ENCODE measurements at places on chromosomes 7 and 10.

DNA sequence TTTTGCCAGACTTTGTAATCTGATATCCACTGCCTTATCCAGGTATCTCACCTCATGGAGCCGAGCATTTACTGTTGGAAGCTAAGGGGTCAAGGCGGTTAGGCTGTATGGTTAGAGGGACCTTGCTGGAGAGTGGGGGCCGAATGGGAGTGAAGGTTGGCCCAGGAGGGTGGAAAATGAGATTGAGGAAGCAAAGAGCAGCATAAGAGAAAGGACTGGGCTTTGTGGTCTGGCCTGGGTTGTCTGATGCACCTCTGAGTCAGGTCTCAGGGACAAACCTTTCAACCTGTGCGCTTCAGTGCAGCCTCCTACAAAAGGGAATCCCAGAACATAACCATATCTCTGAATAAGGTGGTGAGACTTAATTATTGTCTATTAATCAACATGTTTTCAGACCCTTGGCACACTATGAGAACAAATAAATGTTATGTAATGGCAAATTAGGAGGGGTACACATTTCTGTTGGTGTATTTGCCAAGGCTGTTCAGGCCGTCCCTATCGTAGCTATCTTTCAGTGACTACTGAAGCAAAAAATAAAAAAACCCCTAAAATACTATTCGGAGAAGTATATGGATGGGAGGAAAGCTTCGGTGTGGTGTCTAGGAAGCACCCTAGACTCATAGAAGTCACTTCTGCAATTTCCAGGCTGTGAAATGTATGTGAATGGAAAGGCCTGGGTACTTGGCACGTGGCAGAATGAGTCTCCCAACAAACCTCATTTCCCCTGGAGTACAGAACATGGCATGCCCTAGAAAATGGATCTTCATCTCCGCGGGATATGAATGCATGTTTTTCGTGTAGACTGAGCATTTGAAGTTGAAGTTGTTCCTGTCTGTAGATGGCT, 4.3 kb downstream of the CAMK1D start:
- DNase-seq = no peak

- DNase-seq = no peak
Measured at GRCh38 chr10:48659790-48660189, 24.9 kb upstream of the WDFY4 start.

DNA sequence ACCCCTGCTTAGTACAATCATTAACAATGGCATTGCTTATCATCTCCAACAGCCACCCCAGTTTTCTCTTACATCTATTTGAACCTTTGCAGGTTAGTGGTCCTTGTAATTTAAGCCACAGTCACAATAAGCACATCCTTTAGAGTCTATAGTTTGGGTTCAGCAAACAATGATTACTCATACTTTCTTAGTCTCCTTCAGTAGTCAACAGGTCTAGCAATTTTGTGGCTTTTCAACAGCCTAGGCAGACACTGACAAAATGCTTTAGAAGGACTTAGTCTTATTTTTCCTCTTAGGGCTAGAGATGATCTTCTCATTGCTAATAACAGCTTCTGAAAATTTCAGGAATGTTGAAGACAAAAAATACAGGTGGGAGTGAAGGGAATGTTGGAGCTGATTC, 32.3 kb upstream of the FAM204A start:
- no peak for DNase-seq

DNA sequence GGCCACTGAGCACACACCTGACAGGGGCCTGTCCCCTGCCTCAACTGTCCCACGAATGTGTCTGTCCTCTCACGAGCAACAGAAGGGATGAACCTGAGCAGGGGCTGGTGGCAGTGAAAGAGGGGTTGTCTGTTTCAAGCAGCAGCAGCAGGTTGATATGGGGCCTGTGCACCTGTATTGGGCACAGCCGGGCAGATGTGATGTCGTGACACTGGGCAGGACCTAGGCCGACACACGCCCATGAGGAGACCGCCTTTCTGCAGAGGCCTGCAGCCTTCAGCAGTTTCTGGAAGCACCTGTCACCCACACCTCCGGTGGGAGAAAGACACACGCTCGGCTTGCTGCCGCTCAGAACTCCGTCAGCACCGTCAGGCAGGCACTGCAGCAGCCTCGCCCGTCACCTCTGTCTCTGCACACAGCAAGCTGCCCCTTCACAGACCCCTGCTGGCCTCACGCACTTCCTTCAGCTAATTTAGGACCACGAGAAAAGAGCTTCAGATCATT, 48.5 kb downstream of the AMZ1 start:
- DNase-seq = no peak

DNA sequence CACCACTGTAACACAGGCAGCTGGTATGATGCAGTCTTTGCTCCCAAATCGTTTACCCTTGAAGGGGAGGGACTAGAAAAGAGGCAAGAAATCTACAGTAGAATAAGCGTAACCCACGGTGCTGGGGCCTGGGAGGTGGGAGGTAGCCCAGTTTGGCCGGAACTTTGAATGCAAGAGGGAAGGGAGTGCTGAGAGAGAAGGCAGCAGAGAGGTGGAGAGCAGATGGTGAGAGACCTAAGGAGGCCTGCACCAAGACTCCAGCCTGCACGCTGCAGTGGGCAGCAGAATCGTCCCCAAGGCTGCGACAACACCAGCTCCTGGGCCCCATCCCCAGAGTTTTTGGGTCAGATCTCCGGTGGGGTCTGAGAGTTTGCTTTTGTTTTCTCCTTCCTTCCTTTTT, 547.5 kb downstream of the GALNT17 start:
- DNase-seq = no peak

GRCh38 chr10:14553448-14553847, 221.2 kb downstream of the FAM107B start:
- DNase-seq = no peak

GRCh38 chr7:55343002-55343781, 21.9 kb upstream of the LANCL2 start:
- DNase-seq = no peak

- no peak for DNase-seq
Measured at GRCh38 chr10:359762-360161, 224.5 kb downstream of the ZMYND11 start.

DNA sequence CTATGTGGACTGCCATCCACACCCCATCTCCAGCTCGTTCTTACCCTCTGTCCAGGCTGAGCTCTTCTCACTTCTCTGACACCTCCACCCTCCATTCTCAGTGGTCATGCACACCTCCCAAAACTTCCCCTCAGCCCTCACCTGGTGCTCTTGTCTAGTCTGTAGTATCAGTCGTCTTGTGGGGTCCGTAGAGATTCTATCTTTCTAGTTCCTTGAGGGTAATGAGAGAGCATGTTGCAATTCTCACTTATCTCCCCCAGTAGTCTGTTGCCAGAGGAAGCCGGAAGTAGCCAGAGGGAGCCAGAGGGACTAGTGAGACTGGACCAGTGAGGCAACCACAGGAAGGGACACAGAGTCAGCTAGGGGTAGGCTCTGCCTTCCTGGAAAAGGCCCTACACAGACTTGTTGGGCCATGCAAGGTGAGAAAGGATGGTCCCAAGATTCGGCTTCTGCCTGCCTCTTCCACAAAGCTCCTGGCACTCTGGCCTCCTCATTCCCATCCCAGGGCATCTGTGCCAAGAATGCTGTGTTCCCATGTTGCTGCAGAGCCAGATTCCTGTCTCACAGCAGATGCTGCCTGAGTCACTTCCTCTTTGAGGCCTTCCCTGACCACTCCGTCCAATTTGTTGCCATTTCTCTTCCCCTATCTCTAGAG, 50.6 kb upstream of the DUSP5 start:
- no peak for DNase-seq

- no peak for DNase-seq
Measured at GRCh38 chr7:552868-553635, 33.4 kb upstream of the PDGFA start.

GRCh38 chr10:103333934-103334520, 16.9 kb downstream of the PCGF6 start:
- DNase-seq = no peak

DNA sequence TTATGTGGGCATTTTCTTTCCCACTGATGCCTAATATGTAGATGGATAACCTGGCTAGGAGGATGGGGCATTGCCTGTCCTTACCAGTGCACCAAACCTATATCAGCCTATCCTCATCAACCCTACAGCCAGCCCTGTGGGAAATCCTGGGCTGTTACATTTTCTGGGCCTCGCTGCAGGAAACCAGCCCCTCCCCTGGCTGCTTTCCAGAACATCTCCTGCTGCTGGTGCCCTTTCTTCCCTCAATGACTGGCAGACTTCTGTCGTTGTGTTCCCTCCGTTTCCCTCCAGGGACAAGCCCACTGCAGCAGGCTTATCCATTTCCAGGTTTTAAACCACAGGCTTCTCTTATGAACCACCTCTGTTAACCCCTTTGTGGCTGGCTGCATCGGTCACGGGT, 486.1 kb upstream of the COBL start:
- no peak for DNase-seq

DNA sequence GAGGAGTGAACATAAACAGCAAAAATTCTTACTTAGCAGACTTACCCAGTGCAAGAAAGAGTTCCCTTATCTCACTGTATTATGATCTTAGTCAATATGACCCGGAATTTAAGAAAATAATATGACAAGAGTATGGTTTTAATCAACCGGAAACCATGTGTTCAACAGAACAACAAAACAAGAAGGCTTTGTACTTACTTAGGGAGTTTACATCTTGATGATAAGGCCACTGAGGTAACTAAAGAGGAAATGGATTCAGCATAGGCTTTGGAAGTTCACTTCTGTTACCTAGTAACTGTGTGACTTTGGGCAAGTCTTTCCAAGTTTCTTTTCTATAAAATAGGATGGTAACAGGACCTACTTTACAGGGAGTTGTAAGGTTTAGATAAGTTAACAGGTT, 7.4 kb upstream of the FAS start:
- no peak for DNase-seq

- no peak for DNase-seq
Measured at GRCh38 chr10:48476279-48476982, 128.4 kb downstream of the ARHGAP22 start.

GRCh38 chr10:86732771-86733170, 23.6 kb upstream of the BMPR1A start:
- no peak for DNase-seq

DNA sequence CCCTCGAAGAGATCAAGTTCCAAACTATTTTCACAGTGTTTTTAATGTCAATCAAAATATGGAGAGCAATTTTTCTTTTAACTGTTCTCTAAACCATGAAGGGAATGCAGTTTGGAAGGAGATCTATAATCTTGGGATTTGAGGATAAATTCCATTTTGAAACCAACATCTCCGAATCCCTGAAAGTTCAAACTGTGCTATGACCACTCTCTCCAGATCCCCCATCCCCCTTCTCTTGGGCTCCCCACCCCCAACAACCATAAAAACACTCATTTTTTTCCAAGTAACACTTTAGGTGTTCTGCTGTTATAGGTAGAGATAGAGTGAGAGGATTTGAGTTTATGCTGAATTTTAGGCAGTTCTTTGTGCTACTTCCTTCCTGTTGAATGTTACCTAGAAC, 1.7 kb downstream of the CALD1 start:
- DNase-seq = no peak

DNA sequence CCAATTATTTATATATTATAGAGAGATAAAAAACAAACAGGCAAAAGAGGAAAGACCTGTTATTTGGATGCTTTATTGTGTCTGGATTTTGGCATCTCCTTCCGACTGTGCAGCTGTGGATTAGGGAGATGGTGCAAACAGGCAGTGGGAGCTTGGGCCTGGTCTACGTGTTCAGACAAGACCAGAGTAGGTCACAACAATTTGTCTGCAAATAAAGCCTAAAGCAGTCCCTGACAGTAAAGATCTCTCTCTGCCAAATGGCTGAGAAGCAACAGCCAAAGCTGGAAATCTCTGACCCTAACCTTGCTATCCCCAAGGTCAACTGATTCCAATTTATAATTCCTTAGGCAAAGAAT, 82.0 kb downstream of the ABLIM1 start:
- no peak for DNase-seq

DNA sequence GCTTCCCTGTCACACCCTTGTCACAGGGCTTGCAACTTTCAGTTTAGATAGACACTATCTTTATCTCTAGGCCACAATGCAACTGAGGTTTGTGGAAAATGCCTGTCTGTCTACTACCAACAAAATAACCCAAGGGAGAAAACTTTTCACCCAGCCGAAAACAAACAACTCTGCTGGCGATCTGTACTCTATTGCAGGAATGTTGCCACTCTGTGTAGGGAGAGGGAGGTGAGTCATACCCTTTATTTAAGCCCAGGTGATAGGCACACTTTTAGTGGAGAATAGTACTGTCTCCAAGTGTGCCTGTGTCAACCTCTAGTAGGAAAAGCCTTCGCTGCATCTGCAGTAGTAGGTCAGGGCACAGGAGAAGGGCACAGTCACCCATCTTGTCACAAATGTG, 108.3 kb downstream of the SLC25A40 start:
- no peak for DNase-seq

DNA sequence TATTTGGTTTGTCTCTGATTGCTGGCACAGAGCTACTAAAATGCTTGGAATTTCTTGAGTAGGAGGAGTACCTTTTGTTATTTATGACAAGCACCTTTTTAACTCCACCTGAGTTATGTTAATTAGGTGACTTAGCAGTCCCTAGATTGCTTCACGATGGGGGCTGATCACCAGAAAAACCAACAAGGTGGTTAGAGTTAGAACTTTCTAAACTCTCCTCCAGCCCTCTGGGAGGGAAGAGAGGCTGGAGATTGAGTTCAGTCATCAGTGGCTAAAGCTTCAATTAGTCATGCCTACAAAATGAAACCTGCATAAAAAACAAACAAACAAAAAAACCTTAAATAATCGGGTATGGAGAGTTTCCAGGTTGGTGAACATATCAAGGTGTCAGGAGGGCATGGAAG, 23.6 kb upstream of the ING3 start:
- DNase-seq = no peak

DNA sequence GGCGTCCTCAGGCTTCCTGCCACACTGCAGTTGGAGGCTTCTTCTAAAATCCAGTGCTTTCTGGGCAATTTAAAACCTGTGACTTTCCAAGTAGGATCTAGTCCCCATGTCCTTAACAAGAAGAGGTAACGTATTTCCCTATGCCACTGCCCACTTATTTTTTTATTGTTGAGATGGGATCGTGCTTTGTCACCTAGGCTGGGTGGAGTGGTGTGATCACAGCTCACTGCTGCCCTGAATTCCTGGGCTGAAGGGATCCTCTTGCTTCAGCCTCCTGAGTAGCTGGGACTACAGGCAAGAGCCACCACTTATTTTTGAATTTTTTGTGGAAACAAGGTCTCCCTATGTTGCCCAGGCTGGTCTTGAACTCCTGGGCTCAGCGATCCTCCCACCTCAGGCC, 63.4 kb downstream of the DAGLB start:
- DNase-seq = no peak

DNA sequence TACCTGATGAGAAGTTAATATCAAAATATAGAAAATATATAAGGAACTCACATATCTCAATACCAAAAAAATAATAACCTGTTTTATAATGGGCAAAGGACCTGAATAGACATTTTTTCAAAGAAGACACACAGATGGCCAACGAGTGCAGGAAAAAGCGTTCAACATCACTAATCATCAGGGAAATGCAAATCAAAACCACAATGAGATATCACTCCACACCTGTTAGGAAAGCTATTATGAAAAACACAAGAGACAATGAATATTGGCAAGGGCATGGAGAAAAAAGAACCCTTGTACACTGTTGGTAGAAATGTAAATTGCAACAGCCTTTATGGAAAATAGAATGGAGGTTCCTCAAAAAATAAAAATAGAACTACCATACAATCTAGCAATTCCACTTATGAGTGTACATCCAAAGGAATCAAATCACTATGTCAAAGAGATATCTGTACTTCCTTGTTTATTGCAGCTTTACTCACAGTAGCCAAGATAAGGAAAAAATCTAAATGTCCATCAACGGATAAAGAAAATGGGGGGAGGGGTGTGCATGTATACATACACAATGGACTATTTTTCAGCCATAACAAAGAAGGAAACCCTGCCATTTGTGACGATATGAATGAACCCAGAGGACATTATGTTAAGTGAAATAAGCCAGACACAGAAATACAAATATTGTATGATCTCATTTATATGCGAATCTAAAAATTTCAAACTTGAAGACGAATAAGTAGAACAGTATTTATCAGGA, 3.6 kb upstream of the ALOX5 start:
- DNase-seq = no peak

Measured in GM12864 (cell line).